ENCODE measurements at places on chromosomes 6 and 20. TPM values are rescaled to one million over a fixed set of nuclear protein-coding genes. Genes with fewer than 3 reads are reported as not detected.

The TRAPPC3L gene
- total RNA-seq = 0.31 TPM

The CDK5RAP1 gene
- total RNA-seq = 24.3 TPM

The SPATA25 gene
- 6.4 TPM for total RNA-seq

The RAB44 gene
- total RNA-seq = 0.62 TPM

The FERMT1 gene
- total RNA-seq = 5.5 TPM

The TLDC2 gene
- total RNA-seq = 0.21 TPM

The PNISR gene
- total RNA-seq = 189 TPM

The LGSN gene
- not detected for total RNA-seq

The TFAP2A gene
- total RNA-seq = 6.7 TPM

The BANF2 gene
- total RNA-seq = not detected

The CCM2L gene
- 9.7 TPM for total RNA-seq

The LMBRD1 gene
- 68.8 TPM for total RNA-seq

The IMPG1 gene
- not detected for total RNA-seq

The SPATS1 gene
- not detected for total RNA-seq

The CTCFL gene
- not detected for total RNA-seq

The SLC17A1 gene
- not detected for total RNA-seq

The CCDC170 gene
- 4.1 TPM for total RNA-seq

The DOK5 gene
- total RNA-seq = 20.1 TPM

The RHAG gene
- 3.0 TPM for total RNA-seq

The NRN1 gene
- total RNA-seq = 12.3 TPM

All from tongue (tissue), 3 donors.